ENCODE measurements at places on chromosomes 6 and 20.

DNA sequence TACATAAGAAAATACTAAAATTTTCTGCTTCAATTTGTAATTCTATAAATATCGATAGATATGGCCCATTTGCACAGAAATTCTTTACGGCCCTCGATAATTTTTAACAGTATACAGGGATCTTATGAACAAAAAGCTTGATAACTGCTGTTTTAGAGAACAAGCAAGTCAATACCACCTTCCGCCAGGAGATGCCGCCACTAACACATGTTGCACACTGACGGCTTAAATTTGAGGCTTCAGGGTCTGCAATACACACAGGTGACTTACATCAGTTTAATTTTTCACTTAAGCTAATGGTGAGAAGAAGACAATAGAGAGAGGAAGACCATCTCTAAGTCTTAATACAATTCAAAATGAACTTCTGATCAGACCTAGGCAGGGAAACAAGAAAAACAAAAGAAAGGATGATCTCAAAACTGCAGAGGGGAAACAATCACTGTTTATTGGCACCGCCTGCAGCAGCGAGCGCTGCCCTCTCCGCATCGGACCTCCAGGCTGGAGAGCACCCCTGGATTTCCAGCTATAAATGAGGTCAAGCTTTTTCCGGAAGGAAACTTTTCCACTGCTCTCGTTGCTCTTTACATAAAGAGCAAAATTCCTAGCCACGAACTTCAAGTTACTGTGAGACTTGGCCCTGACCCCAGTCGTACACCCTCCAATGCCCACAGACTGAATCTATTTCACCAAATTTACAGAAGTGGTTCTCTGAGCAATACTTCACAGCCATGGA, 53.9 kb downstream of the OTOR start:
- peak; percentile 82 for DNase-seq

- DNase-seq, result no peak
Observed at GRCh38 chr6:25590986-25591385, 61.0 kb upstream of the SCGN start.

DNA sequence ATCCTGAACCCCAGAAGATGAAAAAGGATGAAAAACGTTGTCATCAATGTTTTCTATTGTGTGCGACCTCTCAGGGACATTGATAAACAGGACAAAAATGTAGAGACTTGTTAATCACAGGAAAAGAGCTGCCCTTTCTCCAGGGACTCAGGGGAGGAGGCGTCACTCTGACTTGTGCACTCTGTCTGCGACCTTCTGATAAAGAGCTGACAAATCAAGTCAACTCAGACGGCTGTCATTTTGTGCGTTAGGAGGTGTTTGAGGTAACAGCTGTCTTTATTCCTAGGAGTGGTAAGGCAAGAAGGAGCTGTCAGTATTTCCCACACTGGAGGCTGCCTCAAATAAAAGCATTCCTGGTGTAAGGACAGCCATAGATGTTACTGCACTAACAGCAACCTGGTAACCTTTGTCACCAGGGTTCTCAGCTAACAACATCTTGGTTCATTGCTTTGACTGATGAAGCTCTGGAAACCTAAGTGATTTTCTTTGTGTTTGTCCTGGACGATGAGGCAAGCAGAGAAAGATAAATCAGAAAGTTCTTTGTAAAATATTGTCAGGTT, 38.6 kb upstream of the NXT1 start:
- DNase-seq, result no peak

DNA sequence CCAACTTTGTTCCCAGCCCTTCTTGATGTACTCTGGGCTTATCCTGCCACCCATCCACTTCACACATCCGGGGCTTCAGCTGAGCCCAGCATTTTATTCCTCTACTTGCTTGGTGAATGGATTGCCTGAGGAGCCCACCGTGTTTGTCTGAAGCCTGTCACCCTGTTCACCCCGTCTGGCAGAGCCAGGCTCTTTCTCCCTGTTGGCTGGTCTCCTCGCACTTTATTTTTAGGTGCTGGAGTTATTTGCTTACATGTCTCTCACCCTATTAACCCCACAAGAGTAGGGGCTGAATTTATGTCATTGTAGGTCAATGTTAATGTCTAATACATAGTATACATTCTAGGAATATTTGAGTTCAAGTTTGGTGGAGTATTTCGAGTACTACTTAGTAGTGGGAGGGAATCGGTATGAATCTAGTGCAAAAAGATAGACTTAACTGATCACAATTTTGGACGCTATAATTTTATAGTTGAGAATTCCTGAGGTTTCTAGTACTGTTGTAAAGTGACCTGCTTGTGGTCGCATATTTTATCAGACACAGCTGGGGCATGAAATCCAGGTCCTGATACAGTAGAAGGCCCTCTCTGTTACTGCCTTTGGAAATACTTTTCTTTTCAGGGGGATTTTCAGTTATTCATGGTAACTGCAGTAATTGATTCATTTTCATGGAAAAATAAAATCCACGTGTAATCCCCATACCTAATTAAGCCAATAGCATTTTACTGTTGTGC, 10.8 kb downstream of the JARID2 start:
- no peak for DNase-seq

GRCh38 chr6:96786336-96786735, 50.9 kb downstream of the GPR63 start:
- no peak for DNase-seq

GRCh38 chr6:145022199-145022796, 713.0 kb downstream of the EPM2A start:
- no peak for DNase-seq

- DNase-seq, result no peak
Observed at GRCh38 chr6:11473008-11473740, 64.4 kb upstream of the TMEM170B start.

DNA sequence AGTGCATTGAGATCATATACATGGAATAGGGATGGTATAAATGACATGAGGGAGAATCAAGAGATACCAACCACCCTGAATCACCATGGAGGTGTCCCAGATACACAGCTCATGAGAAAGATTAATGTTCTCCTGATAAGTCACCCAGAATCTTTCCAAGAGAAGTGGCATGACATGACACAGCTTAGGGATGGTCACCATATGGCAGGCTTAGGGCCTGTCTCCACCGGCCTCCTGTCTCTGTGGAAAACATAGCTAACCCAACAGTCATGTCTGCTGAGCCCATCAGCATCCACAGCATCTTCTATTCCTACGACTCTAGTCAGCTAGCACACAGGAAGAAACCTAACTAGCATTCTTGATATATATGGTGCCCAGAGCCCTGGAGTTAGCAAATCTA, 133.3 kb downstream of the IPCEF1 start:
- DNase-seq, result no peak

DNA sequence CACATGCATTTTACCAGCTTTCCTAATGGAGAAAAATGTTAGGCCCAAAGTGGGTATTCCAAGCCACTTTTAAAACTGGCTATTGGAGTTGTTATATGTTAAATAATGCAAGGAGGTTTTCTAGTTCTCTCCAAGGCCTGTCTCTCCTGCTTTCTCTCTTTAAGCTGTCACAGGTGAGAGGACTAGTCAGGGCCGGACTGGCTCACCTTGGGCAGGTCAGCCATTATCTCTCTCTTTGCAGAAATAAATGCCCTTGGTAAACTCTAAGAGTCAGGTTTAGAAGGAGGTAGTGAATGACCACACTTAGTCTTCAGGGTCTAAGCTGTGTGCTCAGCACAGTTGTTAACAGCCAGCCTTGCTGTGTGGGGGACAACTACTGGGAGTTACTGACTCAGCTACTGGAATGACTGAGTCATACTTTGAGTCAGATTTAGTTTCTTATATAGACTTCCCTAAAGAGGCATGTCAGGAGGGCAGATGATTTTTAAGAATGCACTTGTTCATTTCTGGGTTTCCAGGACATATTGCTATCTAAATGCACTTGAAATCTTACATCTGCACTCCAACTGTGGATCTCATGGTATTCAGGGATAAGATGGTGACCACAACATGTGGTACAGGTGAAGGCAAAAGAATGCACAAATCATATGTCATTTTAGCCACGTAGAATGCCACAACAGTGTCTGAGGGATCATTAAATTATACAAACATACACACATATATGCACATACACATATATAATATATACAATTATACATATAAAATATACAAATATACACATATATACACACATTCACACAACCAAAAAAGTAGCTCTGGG, 719.4 kb downstream of the EPM2A start:
- DNase-seq, result no peak

GRCh38 chr20:39983655-39984054, 705.4 kb downstream of the MAFB start:
- DNase-seq, result no peak

DNA sequence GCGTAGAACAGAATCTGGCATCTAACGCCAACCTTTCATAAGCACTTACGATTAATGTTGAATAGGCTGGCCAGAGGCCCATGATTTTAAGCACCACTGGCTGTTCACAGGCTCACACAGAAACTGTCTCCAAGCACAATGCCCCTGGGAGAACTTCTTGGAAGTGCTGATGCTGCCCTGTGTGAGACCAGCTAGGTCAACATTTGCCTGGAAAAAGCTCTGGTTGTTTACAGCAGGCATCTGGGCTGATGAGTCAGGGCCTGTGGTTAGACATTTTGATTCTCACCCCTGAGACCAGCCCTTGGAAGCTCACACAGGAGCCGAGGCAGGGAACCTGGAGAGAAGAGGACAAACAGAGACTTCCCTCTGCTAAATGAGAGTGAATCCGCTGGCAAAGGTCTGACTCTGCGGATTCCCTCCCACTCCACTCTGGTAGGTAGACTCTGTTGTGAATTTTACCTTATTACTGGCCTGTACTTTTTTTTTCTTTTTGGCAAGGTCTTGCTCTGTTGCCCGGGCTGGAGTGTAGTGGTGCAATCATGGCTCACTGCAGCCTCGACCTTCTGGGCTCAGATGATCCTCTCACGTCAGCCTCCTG, 6.8 kb upstream of the SULF2 start:
- DNase-seq, result peak; percentile 39

GRCh38 chr6:84687431-84687830, 77.0 kb downstream of the TBX18 start:
- no peak for DNase-seq

GRCh38 chr6:156949376-156949775, 172.2 kb downstream of the ARID1B start:
- no peak for DNase-seq

DNA sequence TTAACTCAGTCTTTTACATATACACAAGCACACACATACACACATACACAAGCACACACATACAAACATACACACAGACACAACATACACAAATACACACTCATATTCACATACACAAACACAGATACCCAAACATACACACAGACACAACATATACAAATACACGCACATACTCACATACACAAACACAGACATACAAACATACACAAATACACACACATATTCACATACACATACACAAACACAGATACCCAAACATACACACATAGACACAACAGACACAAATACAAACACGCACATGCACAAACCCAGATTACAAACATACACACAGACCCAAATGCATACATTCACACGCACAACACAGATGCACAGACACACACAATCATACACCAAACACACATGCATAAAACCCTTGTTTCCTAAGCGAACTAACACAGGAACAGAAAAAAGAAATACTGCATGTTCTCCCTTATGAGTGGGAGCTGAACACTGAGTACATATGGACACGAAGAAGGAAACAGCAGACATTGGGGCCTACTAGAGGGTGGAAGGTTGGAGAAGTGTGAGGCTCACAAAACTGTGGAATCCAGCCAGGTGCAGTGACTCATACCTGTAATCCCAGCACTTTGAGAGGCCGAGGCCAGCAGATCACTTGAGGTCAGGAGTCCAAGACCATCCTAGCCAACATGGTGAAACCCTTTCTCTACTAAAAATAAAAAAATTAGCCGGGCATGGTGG, 34.2 kb downstream of the PIM1 start:
- peak; percentile 84 for DNase-seq

DNA sequence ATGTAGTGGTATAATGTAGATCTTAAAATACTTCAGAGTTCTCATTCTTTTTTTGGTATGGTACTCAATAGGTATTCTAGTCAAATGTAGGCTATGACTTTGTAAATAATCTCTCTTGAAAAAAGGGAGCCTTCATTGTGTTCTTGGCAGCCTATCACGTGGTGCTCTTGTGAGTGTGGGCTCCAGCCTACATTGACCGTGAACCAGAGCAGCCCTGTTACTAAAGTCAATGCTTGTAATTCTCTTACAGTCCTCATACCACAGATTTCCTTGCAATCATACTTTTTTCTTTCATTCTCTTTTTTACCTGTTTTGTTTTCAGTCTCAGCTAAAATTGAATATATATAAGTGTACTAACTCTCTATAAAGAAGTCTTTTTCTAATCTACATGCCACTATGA, 31.1 kb downstream of the ARID1B start:
- DNase-seq, result no peak

DNA sequence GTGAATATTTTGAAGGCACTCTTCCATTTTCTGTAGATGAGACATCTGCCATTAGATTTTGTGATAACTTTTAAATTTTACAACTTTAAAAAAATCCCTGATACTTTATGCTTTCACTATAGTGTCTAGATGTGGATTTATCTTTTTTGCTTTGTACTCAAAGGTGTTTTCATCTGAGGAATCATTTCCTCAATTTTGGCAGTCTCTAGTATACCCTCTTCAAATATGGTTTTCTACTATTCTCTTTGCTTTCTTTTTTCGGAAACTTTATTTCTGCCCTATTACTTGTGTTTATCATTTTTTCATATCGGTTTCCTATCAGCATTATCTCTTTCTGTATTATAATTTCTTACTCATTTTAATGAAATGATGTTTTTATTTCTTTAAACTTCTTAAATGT, 62.2 kb downstream of the SLX4IP start:
- DNase-seq, result no peak

- DNase-seq, result no peak
Observed at GRCh38 chr6:131134980-131135243, 355 bp upstream of the AKAP7 start.

GRCh38 chr20:45318386-45318939, 10.4 kb upstream of the MATN4 start:
- DNase-seq, result no peak

- no peak for DNase-seq
Observed at GRCh38 chr6:41643899-41644269, 5.6 kb downstream of the MDFI start.

GRCh38 chr6:96834070-96834469, 3.2 kb downstream of the GPR63 start:
- no peak for DNase-seq

GRCh38 chr6:71983131-71983530, 96.8 kb downstream of the RIMS1 start:
- DNase-seq, result no peak

DNA sequence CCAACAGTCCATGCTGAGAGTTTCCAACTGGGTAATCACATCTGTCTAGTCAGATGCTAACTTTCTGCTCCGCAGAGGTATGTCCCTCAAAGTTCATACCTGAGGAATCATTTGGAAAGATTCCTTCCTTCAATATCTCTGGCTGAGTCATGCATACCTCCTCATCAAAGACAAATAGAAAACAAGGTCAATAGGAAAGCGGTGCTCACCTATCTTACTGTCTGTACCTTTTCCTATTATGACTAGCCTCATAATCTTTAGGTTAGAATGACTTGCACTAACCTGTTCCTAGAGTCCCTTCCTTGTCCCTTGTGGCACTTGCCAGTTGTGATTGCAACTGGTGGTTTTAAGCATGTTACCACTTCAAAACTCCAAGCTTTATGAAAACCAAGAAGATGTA, 78.2 kb upstream of the PTPRK start:
- no peak for DNase-seq
